ENCODE measurements at places on chromosomes 2 and 18.

DNA sequence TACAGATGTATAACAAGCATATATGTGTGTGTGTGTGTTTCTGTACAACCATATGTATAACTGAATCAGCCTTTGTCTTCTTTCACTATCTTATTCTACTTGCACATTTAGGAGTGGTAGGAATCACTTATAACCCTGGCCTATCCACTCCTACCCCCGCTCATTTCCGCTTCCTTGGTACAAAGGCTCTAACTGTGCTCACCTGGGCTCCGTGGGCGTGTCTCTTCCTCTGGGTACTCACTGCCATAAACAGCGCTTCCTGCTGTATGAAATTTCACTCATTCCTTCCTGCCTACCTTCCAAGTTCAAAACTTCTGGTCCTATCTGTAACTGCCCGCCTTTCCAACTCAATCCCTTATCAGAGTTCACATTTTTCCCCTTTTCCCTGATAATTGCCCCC lies 815.5 kb downstream of the EPHA4 start:
- no peak for DNase-seq

DNA sequence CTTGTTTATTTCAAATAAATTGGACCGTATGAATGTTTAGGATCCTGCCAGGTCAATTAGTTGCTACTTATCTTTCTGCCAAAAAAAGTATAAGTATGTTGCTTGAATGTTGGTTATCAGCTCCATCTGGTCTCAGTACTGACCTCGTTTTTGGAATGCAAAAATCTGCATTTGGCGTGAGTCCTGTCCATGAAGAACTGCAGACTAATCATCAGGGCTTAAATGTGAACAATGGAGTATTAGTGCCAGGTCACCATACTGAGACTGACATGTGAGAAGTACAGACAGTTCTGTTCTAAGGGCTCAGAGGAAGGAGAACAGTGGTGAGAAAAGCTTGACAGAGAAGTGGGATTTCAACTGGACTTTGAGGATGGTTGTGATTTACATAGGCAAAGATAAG lies 393.1 kb upstream of the SLC14A2 start:
- no peak for DNase-seq

DNA sequence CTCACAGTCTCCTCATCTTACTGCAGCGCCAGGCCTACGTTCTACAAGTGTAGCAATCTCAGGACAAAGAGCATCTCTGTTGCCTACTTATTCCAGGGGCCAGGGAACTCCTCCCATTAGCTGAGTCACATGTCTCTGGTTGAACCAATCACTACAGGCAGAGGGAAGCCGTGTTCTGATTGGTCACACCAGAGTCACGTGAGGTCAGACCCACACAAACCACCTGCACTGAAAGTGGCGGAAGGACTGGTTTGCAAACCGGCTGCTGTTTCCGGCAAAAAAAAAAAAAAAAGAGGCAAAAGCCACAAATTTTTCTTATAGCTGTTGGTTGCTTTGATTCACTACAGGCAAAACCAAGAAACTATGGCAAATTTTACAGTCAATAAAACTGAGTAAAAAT lies 21.9 kb upstream of the USP14 start:
- DNase-seq: no peak

- no peak for DNase-seq
These were observed 123.3 kb upstream of the TANK start for GRCh38 chr2:161036926-161037325.

- DNase-seq: no peak
These were observed 104.7 kb upstream of the ARHGAP28 start for GRCh38 chr18:6624661-6625311.

DNA sequence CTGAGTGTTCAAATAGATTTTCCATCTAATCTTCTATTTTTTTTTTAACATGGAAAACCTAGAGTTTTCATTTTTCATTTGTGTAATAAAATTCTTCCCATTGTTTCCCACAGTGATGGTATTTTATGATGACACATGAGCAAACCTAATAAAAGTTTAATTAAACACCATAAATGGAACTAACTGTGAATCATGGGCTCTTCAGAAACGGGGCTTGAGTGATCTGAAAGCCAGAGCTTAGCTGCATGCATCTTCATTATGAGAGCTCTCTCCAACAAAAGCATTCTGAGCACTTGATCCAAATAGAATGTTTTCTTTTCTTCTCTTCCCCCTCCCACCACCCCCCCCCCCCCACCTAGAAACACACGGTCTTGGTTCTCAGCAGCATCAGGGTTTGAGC lies 82.1 kb upstream of the REV1 start:
- no peak for DNase-seq

- DNase-seq: no peak
These were observed 269.3 kb downstream of the HDAC4 start for GRCh38 chr2:239131521-239131920.

DNA sequence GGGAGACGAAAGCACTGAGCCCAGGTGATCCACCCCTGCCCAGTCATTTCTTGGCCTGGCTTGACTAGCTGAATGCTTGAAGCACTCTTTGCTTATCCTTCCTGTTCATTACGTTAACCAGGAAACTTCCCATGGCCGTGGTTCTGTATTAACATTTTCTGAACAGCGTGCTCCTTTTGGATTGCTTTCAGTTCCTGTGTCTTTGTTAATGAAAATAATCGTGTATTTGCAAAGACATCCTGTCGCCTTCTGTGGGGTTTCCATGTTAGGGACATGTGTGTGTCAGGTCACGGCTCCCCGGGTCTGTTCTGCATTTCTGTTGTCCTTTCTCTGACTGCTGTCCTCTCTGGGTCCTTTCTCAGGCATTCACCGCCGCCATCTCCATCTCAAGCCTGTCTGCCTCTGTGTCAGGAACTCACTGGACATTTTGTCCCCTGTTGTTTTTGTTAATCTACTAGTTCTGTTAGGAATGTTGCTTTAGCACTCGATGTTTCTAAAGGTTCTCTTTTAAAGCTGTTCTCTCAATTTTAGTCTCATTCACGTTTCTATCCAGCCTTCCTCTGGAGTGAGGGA lies 434.1 kb upstream of the HS6ST1 start:
- DNase-seq: no peak

GRCh38 chr2:20366672-20367116 lies 16.1 kb upstream of the PUM2 start:
- DNase-seq: no peak

GRCh38 chr2:120052597-120052996 lies 39.7 kb downstream of the EPB41L5 start:
- no peak for DNase-seq

DNA sequence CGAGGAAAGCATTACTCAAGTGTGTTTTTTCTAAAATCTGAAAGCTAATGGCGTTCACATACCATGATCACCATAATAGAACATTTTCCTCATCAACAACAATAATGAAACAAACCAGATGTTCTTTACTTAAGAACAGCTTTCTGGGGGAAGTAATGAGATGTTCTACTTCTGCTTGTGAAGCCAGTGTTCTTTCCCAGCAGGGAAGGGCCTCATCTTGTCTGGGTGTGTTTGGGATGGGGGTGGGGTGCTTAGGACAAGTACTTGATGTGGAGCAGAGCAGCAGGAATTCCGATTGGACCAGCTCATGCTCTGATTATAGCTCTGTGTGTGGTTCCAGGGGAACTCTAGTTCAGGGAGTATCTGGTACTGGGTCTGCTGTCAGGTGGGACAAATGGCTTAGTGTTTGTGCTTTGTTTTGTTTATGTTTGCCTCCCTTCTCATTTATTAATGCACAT lies 163.0 kb upstream of the NOSTRIN start:
- no peak for DNase-seq

All from stimulated activated CD4-positive, alpha-beta T cell treated with anti-CD3 and anti-CD28 coated beads, Interleukin-12 subunit alpha, Interleukin-12 subunit beta, amount 100 ng/mL, for 24 hours (primary cell).